ENCODE measurements at places on chromosomes 4 and X.

DNA sequence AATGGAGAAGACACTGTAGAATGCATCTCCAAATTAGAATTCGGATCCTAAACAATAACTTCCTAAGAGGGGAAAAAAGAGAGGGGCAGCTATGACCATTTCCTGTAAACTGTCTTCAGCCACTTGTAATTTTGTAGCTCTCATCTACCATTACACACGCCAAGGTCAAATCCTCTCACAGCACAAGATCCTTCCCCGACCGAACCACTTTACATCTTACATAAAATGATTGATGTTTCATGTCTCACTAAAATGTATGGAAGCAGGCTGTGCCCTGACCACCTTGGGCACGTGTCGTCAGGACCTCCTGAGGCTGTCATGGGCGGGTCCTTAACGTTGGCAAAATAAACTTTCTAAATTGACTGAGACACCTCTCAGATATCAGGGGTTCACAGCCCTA is 24.1 kb upstream of the PBDC1 start:
- DNase-seq = no peak

GRCh38 chrX:13029887-13030771 is 14.3 kb downstream of the FAM9C start:
- DNase-seq = no peak

GRCh38 chr4:144575181-144575580 is 70.8 kb upstream of the HHIP start:
- no peak for DNase-seq

DNA sequence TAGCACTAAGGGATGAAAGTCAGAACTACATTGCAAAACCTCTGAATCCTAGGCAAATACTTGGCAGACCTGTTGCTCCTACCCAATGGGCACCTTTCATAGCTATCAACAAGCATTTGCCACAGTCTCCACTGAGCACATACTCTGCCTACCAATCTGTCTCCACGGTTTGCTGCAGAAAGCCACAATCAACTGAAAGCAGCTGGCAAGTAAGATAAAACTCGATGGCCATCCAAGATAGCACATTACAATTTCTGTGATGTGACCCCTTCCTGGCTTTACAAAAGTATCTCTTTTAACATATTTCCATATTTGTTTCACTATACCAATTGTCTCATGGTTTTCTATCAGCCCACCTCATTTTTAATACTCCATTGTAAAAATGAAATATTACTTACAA is 1060.5 kb upstream of the INTU start:
- no peak for DNase-seq

DNA sequence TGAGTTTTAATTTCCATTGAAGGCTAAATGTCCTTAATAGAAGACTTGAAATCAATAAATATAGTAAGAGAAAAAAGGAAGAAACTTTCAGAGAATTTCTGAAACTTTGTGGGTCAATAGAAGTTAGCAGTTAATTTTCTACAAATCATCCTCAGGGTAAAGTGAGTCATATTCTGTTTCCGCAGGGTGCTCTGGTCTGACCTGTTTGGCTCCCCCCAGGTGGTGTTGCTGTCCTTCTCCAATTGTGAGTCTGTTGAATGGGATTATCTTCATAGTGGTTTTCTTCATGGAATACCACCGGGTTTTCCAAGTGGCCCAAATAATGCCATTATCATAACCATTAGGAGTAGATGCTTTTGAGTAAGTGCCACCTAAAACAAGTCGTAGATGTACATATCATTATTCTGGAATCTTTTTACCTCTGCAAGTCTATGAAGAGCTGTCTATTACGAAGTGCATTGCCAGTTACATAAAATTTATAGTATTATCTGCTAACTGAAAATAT is 7.7 kb downstream of the FGG start:
- no peak for DNase-seq

DNA sequence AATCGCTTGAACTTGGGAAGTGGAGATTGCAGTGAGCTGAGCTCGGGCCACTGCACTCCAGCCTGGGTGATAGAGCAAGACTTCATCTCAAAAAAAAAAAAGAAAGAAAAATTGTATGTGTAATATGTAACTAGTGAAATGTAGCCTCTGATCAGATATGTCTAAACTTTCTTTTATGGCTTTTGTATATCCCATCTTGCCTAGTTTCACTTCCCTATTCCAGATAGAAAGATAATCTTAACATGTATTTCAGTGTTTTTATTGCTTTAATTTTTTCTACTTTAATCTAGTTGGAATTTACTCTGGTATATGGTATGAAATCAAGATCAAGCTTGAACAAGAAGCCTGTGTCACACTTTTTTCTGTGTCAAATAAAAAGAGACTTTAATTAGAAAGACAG is 1.9 kb upstream of the ZNF41 start:
- DNase-seq = no peak

GRCh38 chr4:183758061-183758757 is 99.1 kb downstream of the TRAPPC11 start:
- peak; percentile 23 for DNase-seq

DNA sequence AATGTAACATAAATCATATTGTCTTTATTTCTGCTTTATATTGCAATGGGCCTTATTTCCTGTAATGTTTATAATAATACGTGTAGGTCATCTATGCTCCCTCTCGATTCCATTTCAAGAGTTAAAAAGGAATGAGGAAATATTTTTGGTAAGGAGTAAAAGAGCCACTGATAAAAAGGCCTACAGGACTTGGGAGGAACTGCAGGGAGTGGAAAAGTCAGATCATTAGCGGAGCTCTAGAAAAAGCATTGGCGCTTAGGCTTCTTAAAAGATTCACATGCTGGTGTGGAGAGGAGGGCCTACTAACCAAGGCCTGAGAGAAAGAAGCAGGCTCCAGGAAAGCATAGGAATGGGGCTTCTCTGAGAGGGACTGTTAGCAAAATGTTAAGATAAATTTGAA is 82.9 kb upstream of the PNPLA4 start:
- no peak for DNase-seq

DNA sequence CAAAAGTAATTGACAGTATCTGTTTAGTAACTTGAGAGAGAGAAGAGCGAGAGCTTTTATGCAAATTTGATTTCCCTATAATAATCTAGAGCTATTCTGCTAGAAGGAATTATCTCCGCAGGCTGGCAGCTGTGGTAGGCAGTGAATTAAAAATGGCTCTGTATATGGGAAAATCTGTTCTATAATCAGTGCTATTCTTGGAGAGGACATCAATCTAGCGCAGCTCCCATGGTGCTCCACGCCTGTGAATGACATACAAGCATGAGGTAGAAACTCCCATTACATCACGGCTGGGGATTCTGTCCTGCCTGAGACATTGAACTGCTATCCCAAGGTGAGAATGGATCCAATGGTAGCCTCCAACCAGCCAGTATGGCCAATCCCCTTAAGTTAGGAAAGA is 179.0 kb downstream of the DHX15 start:
- no peak for DNase-seq

GRCh38 chrX:151985955-151986354 is 11.5 kb upstream of the GABRE start:
- DNase-seq = no peak

- no peak for DNase-seq
Measured at GRCh38 chr4:6002492-6002833, 15.8 kb downstream of the C4orf50 start.

- no peak for DNase-seq
Measured at GRCh38 chrX:49178537-49178936, 6.8 kb downstream of the PLP2 start.

GRCh38 chr4:7217474-7218321 is 25.4 kb downstream of the SORCS2 start:
- no peak for DNase-seq

DNA sequence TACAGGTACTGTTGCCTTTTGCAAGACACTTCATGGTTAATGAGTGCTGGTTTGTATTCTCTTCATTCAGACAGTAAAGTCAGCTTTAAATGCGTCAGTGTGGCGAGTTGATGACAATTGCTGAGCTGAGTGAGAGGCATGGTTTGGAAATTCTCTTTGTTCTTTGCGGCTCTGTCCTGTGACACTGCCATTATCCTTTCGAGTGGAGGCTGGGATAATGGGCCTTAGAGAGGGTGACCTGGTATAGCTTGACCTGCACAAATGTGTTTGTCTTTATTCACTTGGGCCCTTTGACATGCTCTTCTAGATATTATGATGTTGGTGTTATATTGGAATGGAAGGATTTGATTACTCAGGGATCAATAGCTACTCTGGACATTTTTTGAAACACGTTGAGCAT is 208.5 kb upstream of the FAT1 start:
- no peak for DNase-seq

DNA sequence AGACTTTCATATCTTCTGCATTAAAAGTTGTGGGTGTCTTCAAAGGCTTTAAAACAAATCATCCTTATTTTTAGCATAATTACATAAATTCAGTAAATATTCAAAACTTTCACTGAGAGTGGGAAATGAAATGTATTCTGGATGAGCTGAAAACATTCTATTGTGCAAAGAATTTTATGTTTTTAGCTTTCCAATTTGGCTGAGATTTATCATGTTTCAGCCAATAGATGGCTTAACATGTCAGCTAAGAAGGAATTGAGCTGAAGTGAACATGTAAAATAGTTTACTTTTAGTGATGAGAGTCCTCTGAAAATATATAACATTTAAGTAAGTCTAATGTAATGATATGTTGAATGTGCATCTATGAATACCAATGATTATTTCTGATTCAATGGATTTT is 213.5 kb upstream of the GIMD1 start:
- DNase-seq = no peak

DNA sequence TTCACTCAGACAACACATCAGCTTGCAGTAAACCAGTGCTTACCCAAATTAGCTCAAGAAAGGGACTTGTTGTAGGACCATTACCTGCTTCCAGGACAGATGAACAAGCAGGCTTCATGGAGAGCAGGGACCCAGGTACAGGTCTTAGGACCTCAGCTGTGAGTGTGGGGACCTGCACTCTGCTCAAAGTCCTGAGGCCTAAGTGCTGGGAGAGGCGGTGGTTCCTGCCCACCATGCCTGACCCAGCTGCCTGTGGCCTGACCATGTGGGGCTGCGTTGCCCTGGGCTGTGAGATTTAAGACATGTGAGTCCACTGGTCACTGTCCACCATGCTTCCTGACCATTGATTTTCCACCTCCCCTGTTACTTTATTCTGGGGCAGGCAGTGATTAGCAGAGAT is 140.2 kb downstream of the DCLK2 start:
- DNase-seq = no peak

GRCh38 chr4:176014583-176015108 is 51.0 kb upstream of the WDR17 start:
- no peak for DNase-seq

GRCh38 chr4:165185448-165185847 is 21.9 kb upstream of the KLHL2 start:
- DNase-seq = no peak

DNA sequence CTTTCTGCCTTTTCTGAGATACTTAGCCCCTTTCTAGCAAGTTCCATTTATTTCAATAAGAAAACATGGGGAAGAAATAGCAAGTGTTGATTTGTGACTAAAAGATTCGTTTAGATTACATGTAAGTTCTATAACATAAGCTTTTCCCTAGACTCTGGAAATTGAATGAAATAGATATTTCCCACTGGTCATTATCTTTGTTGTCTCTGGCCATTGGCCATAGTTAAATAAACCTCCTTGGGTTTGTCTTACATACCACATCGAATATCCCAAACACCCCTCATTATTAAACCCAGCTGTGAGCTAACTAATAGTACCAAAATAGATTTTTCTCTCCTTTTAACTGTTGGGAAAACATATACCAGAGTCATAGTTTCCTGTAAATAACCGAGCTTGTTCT is 534.8 kb downstream of the IQCM start:
- DNase-seq = no peak

DNA sequence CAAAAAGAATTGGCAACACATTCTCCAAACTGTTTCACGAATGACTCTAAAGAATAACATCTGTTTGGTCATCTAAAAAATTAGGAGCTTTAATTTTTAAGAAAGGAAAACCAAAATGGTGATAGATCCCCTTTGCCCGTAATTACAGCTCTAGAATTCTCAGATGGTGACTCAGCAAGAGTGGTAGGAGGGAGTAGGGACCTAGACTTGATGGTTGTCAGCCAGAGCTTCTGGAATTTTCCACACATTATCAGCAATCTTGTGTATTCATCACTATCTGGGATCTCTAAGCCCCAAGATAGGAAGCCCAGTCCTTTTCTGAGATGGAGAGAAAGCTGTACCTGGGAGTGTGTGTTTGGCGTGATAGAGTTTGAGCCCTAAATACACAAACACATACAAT is 103.9 kb upstream of the RAB40AL start:
- DNase-seq = no peak

DNA sequence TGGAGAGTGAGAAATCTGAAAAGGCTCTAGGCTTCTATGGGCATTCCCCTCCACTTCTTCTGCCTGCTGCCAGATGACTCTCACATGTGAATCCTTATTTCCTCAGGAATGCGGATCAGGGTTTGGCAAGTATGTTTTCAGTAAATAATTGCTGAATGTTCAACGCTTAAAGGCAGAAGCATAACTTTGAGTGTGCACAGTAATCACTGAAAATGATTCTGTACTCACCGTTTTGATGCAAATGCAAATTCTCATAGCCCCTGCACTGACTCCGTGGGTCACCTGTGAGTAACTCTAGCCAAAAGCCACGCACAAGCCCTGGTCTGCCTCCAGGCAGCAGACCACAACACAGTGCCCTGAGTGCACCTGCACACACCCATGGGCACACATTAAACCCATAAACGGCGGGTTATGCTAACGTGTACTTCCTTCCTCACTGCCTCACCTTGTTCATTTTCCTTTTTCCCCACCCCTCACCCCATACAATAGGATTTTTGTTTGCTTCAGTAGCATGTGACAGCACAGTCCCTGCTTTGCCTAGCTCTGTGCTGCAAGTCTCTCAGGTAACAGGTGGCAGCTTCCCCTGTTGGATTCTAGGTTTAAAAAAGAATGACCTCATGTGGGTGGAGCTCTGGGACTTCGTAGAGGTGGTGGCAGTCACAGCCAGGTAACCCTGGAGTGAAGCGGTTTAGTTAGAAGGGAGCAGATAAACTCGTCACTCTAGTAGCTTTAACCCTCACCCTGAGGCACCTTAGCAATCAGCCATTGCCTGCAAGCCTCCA is at the start of gene ARHGEF38:
Gene ARHGEF38, plus strand, starts transcription at position 656 of the 782 bp plus-strand sequence. CDS start 146 bp downstream, outside the sequence.
- DNase-seq = peak; percentile 29

DNA sequence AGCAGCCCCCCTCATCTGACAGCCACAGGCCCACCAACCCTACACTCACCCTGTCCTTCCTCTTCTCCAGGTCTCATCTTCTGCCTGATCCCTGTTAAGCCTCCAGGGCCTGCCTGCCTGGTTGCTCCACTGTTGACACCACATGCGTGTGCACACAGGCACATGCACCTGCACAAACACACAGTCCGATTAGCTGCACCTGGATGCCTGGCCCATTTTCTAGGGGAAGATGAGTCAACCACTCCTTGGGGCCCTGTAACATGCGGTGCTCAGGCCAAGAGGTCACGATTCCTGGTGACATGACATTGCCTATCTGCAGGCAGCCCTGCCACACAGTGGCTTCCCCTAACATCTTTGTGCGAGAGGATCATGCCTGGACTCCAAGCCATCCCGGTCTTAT is 498.4 kb downstream of the BCOR start:
- DNase-seq = no peak

GRCh38 chrX:84830836-84831235 is 172.8 kb upstream of the APOOL start:
- DNase-seq = no peak

- DNase-seq = no peak
Measured at GRCh38 chr4:184574861-184575260, 74.4 kb downstream of the CASP3 start.

GRCh38 chr4:113398441-113399143 is 349.1 kb downstream of the ANK2 start:
- no peak for DNase-seq
